ENCODE measurements at places on chromosomes 7 and 10.

DNA sequence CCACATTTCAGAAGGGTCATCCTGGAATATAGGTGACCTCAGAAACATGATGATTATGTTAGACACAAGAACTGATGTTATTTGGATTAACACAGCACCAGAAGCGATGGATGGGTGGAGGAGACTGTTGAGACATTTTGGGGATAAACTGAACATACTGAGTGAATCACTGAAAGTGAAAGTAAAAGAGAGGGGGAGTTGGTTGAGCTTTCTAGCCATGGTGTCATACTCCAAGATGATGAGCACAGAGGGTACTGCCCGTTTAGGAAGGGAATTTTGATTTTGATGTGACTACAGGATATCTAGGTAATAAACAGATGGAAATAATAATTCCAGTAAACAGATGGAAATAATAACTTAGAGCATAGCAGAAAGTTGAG is 248.0 kb upstream of the NPY start:
- no peak for DNase-seq

DNA sequence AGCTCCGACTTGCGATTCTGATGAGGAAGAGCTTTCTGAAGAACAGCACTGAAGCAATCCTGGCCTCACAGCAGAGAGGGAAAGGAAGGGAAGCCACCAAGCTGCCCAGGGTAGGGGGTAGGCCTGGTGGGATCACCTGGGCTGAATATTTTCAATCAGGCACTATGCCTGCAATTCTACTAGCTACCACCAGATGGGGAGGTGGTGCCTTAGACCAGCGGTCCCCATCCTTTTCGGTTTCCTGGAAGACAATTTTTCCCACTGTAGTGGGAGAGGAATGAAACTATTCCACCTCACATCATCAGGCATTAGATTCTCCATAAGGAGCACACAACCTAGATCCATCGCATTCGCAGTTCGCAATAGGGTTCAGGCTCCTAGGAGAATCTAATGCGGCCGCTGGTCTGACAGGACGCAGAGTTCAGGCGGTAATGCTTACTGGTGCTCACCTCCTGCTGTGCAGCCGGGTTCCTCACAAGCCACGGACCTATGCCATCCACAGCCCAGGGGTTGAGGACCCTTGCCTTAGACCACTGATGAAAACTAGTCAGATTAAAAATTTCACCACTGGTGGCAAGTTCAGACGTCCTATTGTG is 2.7 kb downstream of the LRRC20 start:
- DNase-seq: peak; percentile 70

DNA sequence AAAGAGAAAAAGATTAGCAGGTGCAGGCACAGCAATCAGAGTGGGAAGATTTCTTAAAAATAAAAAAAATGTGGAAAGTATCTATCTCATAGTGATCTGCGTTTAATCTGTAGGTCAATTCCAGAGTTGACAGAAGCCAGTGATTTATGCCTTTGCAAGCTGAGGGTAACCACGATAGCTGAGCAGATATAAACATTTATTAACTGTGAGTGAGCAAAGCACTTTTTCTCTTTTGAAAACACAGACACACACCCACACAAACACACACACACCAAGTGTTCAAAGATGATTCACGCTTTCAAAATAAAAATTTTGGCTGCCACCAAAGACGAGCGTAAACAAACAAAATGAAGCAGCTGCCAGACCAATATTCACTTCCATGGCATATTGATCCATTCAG is 243.2 kb upstream of the SLC26A5 start:
- DNase-seq: no peak

DNA sequence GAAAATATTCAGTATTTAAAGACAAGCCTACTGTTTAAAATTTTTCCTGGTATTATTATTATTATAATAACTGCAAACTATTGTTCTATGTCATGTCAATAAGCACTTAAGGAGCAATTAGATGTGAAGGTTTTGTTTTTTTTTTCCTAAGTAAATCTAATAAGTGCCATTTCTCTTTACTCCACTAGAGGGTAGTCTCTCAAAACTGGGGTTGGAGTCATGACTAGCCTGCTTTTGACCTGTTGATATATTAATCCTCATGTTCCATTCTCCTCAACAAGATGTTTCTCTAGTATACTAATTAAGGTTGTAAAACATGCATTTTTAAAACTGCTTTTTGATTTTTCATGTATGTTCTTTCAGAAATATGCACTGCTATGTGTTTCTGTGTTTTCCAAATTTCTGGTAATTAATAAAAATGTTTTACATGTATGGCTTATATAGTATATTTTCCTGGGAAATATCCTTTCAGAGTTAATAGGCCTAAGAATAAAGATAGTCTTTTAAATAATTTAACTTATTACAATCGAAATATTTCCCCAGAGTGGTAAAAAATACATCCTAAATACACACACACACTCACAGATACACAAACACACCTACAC is 1.0 kb upstream of the LRRN3 start:
- DNase-seq: peak; percentile 31

GRCh38 chr7:94129443-94130140 is 125.4 kb upstream of the BET1 start:
- no peak for DNase-seq

DNA sequence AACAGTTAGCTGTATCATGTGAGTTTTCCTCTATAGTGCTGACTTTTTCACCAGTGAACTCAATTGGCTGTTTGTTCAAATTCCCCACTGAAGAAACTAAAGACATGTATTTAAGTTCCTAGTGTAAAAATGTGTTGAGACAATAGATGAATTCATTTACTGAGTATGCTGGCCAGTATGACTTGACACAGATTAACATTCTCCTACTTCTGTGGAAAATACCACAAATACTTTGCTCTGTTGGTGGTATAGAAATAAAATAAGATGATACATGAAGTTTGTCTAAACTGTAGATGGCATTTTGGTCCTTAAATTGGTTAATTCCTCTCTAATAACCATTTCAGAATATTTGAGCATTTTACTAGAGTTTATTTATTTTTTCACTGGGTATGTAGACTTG is 227.7 kb upstream of the TEX47 start:
- DNase-seq: no peak

- no peak for DNase-seq
These were observed 490.9 kb downstream of the ZWINT start for GRCh38 chr10:55870186-55870585.

- no peak for DNase-seq
These were observed 10.0 kb downstream of the WNT2 start for GRCh38 chr7:117312593-117313580.

GRCh38 chr10:133216776-133217175 is 13.2 kb upstream of the UTF1 start:
- DNase-seq: no peak

GRCh38 chr10:53765311-53765710 is 992.7 kb upstream of the MBL2 start:
- no peak for DNase-seq

All from germinal center (tissue), 1 donor.